Stimulated activated CD4-positive, alpha-beta T cell treated with anti-CD3 and anti-CD28 coated beads, Interleukin-4, amount 100 ng/mL, for 4 hours (primary cell): ENCODE measurements at places on chromosomes 12 and 14.

- DNase-seq, result no peak
Observed at GRCh38 chr14:81366214-81366613, 33.9 kb downstream of the STON2 start.

GRCh38 chr14:53494587-53494986 is 341.5 kb upstream of the DDHD1 start:
- DNase-seq, result no peak

GRCh38 chr12:89353823-89354611 is 1.7 kb upstream of the DUSP6 start:
- peak; percentile 64 for DNase-seq

DNA sequence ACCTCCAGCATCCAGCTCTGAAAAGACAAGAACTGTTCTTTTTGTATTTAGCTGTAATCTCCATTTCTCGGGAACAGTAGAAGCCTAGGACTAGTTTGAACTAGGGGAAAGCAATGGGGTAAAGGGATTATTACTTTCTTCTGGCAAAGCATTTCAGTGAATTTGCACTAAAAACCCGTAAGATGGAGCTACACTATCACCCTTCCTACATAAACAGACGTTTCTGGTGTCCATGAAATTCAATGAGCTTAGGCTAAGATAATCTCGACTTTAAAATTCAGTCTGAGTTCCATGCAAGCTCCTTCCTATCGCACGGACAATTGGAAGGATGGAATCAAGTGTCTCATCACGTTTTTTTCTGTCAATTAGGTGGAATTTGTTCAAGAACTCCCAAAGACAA is 24.0 kb downstream of the ACSM4 start:
- DNase-seq, result no peak

DNA sequence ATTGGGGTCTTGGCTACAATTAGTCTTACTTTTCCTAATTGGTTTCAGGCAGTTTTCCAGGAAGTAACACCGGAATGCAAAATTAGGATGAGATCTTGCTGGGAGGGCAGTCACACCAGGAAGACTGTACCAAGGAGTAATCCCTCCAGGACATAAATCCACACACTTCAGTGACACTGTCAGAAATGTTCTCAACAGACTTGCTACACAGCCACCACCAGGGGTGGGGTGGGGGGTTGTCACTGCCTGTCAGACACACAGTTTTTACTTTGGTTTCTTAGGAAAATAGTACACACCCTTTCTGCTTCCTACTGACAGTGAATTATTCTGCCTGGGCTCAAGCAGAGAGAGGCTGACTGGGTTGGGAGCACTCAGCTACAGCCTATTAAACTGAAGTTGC is 102.9 kb upstream of the CCDC196 start:
- no peak for DNase-seq

DNA sequence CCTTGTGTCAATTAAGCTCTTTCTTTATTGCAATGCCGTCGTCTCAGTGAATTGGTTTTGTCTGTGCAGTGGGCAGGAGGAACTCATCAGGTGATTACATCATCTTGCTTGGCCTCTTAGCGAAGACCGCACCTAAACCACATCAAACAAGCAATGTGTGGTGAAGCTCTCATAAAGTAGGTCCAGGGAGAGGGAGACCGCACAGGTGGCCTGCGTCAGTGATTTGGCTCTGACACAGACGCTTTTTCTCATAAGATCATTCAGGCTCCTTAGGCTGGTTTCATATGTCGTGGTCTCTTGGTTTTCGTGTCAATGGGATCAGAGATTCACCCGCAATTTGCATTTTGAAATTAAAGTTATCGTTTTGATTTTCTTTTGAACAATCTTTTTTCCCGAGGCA is 6.7 kb upstream of the TESC start:
- DNase-seq, result no peak

- no peak for DNase-seq
Observed at GRCh38 chr12:24815114-24815423, 133.8 kb downstream of the BCAT1 start.

DNA sequence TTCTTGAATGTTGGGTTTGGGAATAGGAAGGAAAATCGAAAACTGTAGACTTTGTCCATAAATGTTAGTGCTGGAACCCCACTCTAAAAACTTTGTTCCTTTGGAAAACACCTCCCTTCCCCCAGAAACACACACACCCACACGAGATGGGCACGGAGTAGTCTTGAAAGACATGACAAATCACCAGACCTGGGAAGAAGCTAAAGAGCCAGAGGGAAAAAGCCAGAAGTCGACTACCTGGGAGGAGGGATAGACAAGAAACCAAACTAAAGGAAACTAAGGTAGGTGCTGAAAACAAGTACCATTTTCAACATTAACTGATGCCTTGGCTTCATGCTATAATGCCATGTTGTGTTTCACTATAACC is 925 bp upstream of the NANOG start:
- no peak for DNase-seq

- DNase-seq, result no peak
Observed at GRCh38 chr14:71387753-71388152, 480.5 kb downstream of the PCNX1 start.

DNA sequence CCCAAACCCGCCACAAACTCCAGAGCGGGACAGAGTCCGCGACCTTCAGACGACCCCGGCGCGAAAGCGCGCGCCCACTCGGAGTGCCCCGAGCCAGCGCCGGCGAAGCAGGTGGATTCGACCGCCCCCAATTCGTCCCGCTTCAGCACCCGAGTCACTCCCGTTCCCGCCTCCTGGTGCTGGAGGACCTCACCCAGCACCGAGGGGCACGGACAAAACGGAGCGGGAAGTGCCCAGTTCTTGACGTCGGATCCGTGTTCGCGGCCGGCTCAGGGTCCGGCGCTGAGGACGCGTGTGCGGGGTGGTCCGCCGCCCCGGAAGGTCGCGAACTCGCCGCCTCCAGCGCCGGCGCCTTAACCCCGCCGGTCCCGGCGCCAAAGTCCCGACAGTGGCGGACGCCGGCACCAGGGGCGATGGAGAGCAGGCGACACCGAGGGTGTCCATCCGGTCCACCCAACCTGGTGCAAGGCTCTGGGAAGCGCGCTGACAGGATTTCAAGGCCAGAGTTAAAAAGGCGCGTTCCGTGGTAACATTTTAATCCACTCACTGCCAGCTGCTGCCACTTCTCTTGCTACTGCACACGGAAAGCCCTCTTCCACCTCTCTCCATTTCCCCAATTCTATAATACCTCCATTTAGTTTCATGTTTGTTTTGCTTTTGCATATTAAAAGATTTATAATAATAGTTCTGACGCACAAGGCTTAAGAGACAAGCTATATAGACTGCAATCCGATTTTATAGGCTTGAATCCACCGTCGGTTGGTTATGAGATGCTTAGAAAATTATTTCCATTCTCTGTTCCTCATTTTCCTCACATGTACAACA is 240.0 kb upstream of the CPNE8 start:
- no peak for DNase-seq

- DNase-seq, result peak; percentile 8
Observed at GRCh38 chr14:75230140-75230792, 48.4 kb upstream of the FOS start.

DNA sequence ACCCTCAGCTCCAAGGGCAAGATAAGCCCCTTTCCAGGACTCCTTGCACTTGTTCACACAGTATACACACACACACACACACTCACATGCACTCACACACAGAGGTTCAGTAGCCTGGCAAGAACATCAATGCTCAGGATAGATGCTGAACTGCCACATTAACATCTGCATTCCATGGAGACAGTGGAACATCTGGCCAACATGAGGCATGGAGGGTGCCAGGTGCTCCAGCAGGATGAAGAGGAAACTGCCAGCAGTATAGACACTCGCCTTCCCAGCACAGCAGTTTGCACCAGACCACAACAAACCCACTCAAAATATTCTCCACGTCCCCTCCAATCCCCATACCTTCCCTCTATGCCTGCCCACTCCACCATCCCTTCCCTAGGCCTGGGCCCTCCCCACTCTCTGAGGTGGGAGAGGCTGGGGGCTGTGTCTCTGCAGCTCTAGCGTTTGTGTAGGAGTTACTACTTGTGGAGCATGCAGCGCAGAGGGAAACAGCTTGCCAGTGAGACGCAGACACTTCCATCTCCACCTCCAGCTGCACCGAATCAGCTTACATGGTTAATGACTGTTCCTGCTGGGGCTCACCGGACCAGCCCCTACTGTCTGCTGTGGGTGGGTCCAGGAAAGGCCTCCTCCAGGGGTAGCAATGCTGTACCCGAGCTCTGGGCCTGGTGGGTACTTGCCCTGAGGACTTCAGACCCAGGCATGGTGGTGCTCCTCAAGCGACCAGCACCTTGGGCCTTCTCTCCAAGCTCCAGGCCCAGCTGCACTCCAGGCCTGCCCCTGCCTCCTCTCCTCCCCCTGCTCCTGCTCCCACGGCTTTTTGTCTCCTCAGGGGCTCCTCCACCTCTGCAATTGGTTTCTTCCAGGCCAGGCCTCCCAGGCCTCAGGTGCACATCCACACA is 18.6 kb upstream of the PLEKHG3 start:
- DNase-seq, result no peak

- no peak for DNase-seq
Observed at GRCh38 chr12:53995378-53996239, 4.4 kb upstream of the HOXC9 start.

DNA sequence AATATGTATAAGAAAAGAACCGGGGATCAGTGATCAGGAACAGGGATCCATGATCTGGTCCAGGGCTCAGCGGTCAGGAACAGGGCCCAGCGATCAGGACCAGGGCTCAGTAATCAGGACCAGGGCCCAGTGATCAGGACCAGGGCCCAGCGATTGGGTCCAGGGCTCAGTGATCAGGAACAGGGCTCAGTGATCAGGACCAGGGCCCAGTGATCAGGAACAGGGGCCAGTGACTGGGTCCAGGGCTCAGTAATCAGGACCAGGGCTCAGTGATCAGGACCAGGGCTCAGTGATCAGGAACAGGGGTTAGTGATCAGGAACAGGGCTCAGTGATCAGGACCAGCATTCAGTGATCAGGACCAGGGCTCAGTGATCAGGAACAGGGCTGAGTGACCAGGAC is 56.3 kb downstream of the TMEM121 start:
- no peak for DNase-seq

DNA sequence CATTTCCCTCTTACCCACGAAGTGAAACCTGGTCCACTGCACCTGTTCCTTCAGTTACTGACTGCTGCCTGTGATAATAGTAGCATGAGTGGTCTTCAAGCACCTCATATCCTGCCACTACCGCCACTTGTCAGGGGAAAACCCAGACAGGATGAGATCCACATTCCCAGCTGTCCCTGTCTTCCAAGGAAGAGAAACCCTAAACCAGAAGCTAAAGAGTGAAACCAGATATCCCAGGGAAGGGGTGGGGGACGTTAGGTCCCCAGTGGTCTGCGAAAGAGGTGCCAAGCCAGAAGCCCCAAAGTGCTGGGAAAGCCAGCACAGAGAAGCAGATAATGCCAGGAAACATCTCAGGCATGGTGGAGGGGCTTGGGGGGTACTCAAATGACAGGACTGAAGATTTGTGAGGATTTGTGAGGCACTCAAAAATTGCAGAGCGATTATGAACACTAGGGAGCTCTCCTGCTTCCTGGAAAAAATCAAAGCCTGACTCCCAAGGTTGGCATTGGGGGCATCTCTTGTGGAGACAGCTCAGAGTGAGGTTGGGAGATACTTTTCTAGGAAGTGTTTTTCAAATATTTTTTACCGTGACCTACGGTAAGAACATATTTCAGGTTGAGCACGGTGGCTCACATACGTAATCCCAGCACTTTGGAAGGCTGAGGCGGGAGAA is 77.9 kb downstream of the TMEM30B start:
- no peak for DNase-seq

DNA sequence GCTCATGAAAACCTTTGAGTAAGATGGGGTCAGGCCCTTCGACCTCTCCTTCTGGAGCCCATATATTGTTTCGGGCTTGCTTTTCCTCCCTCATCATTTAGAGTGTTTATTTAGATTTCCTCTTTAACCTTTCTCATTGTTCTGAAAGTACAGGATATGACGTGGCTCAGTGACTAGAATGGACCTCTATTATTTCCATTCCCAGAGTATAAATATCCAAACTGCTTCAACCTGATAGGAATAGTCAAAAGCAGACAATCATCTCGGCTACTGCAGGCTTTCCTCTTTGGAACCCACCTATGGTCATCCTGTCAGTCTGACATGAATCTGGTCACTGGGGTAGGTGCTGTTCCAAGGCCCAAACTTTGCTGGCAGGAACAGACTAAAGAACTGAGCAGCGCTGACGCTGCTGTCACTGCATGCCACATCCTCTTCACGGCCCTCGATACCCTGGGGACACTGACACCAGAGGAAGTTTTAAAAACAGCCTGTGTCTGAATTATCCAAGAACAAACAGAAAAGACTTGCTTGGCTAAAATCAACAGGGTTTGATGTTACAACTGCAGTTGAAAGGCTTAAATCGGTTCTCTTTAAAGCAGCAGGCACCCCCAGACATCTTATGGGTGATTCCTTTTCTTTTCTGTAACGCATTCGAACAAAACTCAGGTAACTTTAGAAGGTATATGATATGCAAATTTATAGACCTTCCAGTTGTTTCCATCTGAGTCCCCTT is 5.0 kb upstream of the DDX47 start:
- peak; percentile 43 for DNase-seq

- no peak for DNase-seq
Observed at GRCh38 chr12:12715128-12715458, 2.1 kb upstream of the CDKN1B start.

DNA sequence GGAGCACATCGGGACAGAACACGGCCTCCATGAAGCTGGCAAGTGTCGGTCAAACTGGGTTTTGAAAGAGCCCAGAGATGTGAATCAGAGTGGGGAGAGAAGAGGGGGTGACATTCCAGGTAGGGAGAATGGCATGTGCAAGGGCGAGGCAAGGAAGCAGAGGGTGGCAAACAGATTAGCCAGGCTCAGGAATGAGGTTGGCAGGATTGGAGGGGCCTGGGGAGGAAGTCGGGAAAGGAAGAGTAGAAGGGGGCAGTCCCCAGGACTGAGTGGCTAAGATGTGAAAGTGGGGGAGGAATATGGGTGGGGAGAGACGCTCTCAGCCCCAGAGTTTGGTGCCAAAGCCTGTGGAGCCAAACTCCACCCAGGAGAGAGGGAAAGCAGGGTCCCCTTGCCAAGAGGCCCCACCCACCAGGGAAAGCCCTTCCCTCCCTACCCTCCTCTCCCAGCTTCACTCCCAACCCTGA is 5.5 kb upstream of the HDAC7 start:
- DNase-seq, result no peak
